Fibroblast of skin of back (primary cell): ENCODE measurements at places on chromosomes 13 and 19.

GRCh38 chr19:7251494-7251893 is 42.7 kb downstream of the INSR start:
- DNase-seq: no peak

DNA sequence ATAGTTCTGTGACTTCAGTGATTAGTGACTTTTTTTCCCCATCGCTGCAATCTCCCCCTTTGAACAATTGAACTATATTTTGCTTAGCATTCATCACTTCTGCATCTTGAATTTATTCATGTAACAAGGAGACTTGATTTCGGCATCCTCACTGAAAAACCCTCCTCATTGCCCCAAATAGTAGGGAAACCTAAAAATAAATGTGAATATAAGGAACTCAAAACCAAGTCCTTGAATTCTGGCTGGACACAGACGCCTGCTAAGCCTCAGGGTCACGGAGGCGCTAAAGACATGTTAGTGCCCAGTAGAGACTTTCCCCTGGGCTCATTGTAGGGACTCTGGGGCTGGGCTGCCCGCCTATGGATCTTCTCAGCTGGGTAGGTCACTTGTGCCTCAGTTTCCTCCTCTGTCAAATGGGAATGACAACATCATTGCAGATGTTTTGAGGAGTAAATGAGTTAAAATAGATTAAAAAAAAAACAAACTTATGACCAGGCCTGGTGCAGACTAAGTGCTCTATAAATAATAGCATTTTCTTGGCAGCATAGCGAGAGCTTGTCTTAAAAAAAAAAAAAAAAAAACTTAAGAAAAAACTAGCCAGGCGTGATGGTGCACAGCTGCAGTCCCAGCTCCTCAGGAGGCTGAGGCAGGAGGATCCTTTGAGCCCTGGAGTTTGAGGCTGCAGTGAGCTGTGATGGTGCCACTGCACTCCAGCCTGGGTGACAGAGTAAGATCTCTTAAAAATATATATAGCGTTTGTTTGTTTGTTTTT is 1.8 kb upstream of the ADGRE5 start:
- DNase-seq: no peak

DNA sequence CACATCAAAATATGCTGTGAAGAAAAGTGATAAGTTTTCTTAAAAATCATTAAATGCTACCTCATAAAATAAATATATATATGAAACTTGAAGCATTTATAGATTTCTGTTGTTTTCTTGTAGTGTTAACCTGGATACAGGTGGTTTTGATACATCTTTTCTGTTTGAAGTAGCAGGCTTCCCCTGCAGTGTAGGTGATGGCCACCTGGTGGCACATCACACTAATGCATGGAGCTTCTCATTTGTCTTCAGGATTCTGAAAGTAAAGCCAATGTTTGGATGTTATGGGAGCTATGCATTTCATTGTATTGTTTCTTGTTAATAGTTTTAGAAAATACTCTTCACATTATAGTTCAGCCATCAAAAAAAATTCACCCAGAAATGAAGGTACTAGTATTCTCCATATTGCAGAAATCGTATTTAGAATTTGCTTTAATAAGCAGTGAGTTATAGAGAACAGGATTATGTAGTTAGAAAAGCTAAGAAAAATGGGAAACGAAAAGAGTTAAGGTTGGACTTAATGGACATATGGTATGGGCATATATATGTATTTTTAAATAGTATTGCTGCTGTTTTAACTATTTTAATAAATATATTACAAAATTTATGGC is 18.7 kb downstream of the GPR180 start:
- DNase-seq: peak; percentile 16

DNA sequence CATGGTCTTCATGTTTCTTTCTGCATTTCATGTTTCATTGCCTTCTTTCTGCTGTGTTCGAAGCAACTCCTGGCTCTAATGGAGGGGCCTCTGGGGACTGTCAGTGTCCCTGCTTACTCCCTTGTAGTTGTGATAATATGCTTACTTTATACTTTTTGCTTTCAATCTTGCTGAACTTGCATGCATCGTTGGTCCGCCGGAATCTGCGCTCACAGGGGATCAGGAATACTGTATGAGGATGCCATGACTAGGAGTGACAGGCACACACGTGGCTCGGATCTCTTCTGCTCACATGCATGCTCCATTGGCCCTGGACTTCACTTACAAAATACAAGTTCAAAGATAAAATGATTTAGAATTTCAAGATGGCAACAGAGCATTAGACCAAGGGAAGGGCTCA is 108.8 kb downstream of the SIPA1L3 start:
- DNase-seq: no peak

GRCh38 chr13:35163674-35164073 is 221.6 kb downstream of the NBEA start:
- no peak for DNase-seq

- no peak for DNase-seq
Observed at GRCh38 chr13:23965346-23965745, 68.0 kb upstream of the C1QTNF9B start.

- DNase-seq: peak; percentile 36
Observed at GRCh38 chr19:10122045-10122444, 2.3 kb upstream of the EIF3G start.

- DNase-seq: no peak
Observed at GRCh38 chr19:16233081-16233776, 35.5 kb downstream of the AP1M1 start.

- no peak for DNase-seq
Observed at GRCh38 chr13:43072394-43072793, 49.0 kb downstream of the DNAJC15 start.

DNA sequence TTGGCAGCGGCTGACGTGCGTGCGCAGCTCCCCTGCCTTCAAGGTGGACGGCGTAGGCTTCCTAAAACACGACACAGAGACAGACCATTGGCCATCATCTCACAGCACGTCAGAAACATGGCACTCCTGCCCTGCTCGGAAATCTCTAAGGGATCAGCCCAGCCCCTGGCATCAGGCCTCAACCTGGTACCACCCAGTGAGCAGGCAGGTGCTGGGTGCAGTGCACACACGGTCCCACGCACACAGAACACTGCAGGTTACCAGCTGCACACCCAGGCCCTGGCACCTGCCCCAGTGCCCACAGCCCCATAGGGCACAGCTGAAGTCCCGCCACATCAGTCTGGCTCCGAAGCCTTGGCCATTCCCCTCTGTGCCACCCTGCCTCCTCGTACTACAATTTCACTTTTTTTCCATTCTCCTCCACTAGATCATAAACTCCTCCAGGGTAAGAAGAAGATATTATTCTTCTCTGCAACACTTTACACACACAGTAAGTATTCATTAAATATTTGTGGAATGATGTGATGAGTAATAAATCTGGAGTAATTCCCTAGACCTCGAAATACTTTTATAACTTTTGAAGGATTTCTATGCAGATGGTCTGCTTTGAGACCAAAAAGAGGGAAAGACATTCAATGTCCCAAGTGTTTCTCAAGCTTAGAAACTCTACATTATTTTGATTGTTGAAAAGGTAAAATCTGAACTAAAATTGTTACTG is 156.4 kb downstream of the COL4A1 start:
- DNase-seq: peak; percentile 61

DNA sequence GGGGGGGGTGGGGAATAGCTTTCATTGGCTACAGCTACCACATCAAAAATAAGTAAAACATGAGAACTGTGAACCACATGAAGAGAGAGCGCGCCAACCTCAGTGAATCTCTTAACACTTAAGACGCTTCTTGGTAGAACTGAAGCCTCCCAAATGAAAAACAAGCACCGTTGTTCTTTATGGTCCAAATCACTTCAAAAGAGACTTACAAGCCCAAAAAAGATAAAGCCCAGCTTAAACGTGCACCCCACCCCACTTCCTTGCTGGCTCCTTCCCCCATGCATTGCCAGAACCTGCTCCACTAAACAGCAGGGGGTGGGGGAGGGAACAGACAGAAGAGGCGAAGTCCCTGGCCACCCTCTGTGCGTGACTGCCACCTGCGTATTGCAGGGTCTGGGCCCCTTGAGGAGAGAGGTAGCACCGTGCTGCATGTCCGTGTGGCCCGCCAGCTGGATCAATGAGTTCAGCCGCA is 479.1 kb downstream of the FOXO1 start:
- DNase-seq: no peak
